ENCODE measurements at places on chromosomes 1 and 21. TPM values are rescaled to one million over a fixed set of nuclear protein-coding genes. Genes with fewer than 3 reads are reported as not detected.

CASZ1 gene
- total RNA-seq, result 33.0 TPM

IVL gene
- total RNA-seq, result not detected

PEX19 gene
- 67.9 TPM for total RNA-seq

PRAMEF4 gene
- not detected for total RNA-seq

GBP3 gene
- total RNA-seq, result 57.7 TPM

- DNase-seq, result no peak
Observed at GRCh38 chr1:152141971-152142584, 16.9 kb downstream of the RPTN start.

GRCh38 chr1:8205771-8206170 lies 112.1 kb upstream of the SLC45A1 start:
- no peak for DNase-seq

GRCh38 chr21:36126621-36127110 lies 8.2 kb upstream of the CBR3 start:
- no peak for DNase-seq

- no peak for DNase-seq
Observed at GRCh38 chr1:97190326-97190725, 468.7 kb downstream of the PTBP2 start.

- DNase-seq, result no peak
Observed at GRCh38 chr21:37412603-37413360, 46.2 kb downstream of the DYRK1A start.

GRCh38 chr1:65050735-65051134 lies 84.4 kb upstream of the JAK1 start:
- no peak for DNase-seq

- DNase-seq, result no peak
Observed at GRCh38 chr1:192516776-192517297, 58.7 kb upstream of the RGS1 start.

DNA sequence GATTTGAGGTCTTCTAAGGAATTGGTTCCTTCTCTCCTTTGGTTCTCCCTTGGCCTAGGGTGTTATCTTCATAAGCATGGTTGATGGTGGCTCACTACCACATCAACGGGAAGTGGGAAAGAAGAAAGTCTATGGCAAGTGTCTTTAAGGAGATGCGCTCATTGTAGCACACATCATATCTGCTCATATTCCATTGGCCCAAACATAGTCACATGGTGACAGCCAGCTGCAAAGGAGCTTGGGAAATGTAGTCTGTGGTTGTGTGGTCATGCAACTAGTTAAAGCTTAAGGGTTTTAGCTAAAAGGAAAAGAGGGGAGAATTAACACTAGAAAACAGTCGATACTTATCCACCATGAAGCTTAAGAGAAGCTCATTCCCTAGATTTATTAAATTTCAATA lies 11.4 kb upstream of the MRPS6 start:
- DNase-seq, result no peak

DNA sequence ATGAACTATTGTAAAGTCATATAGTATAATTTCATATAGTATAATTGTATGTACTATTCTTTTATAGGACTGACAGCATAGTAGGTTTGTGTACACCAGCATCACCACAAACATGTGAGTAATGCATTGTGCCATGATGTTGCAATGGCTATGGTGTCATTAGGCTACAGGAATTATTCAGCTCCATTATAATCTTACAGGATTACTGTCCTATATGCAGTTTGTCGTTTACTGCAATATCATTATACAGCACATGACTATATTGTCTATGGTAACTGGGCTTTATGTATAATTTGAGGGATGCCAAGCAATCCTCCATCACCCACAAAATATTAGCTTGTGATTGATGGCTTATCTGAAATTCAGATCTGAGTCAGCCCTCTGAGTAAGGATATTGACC lies 54.2 kb upstream of the PBX1 start:
- no peak for DNase-seq

DNA sequence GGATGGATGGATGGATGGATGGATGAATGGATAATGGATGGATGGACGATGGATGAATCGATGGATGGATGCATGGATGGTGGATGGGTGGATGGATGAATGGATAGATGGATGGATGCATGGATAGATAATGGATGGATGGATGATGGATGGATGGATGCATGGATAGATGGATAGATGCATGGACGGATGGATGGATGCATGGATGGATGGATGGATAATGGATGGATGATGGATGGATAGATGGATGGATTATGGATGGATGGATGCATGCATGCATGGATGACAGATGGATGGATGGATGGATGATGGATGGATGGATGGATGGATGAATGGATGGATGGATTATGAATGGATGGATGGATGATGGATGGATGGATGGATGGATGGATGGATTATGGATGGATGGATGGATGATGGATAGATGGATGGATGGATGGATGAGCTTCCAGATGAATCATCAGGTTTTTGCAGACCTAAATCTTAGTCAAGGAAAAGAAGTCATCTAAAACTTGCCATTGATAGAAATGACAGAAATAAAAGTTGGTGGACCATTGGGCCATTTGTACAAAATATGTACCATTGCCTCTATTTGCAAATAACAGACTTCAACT lies 175.4 kb upstream of the KLHDC7A start:
- DNase-seq, result no peak

DNA sequence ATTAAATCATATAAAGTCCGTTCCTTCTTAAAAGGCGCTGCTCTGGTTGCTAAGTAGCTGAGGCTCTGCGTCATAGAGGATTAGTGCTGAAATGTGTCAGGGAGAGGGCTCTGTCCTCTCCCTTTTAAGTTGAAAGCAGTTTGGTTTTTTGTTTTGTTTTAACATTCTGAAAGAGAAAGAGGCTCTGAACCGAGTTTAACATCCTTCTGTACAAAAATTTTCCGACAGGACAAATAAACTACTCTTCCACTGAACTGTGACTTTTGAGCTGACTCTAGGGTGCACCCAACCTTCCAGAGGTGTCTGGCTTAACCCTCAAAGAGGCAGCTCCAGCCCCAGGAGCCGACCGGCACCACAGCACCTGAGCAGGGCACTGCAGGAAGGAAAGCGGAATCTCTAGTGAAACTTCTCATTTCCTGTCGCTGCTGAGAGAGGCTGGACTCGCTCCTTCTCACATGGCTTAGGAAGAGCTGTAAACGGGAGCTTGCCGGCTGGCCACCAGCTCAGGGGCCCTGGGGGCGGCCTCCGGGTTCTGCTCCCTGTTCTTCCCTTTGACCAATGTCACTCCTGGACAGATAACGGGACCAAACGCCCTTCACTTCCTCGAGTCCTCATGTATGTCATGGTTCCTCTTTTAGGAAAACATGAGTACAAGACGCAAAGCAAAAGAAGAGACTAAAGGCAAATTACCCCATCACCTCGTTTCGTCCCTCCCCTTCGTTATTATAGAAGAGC lies 1.2 kb downstream of the VAV3 start:
- peak; percentile 64 for DNase-seq

GRCh38 chr1:191690931-191691330 lies 467.3 kb upstream of the RGS18 start:
- DNase-seq, result no peak

DNA sequence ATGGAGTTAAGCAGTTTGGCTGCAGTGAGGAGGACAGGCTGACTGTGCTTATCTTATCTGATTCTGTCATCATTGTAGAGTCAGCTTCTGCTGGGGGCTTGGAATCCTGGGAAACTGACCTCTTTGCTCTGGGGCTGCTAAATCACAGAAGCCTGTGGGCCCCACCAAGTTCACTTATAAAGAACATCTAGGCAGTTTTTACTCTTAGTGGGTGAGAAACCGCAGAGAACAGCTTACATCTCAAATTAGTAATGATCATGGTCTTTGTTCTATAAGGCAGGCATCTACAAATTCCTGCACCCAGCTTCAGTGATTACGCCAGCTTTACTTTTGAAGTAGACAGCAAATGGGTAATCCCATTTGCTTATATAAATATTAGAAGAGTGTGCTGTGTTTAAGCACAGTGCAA lies 75.7 kb downstream of the ZC3H11B start:
- no peak for DNase-seq

DNA sequence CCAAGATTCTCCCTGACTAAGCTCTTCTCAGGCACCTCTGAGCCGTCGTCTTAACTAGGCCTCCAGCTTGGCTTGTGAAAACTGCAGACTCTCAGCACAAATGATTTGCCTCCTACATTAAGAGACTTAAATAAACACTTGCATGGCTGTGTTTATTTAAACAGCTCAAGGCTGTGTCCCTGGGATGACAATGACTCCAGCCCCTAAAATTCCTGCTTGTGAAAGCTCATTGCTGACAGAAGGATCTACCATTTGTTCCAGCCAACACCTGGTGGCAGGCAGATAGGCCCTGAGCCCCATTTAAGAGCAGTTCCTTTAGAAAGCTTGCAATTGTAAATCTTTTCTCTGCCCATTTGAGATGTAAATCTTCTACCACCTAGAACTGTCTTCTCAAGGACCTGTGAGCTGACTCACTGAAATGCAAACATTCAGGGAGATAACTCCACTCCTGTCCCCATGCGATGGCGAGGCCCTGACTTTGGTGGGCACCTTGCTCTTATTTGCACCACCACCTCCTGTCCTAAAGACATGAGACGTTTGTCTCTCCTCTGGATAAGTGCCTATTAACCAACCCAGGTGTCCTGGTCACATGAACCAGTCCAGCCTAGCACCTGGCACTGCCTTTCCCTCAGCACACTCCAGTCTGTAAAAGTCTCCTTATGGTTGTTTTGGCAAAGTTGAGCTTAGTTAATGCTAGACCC lies 15.1 kb upstream of the PCP4 start:
- no peak for DNase-seq

DNA sequence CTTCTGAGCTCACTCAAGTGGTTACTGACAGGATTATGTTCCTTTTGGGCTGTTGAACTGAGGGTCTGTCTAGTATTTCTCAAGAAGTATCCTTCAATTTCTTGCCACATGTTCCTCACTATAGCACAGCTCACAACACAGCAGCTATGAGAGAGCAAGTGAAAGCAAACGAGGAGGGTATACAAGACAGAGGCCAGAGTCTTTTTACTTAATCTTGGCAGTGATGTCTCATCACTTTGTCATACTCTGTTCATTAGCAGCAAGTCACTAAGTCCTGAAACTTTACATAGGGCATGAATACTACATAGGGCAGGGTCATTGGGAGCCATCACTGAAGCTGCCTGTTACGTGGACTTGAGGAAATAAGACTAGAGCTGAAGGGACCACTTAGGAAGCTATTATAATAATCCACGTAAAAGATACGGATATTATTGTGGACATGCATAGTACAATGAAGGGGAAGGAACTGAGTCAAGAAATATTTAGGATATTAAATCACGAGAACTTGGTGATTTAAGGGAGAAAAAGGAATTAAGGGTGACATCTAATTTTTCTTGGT lies 63.7 kb downstream of the SLC30A7 start:
- no peak for DNase-seq

- no peak for DNase-seq
Observed at GRCh38 chr1:57109247-57109646, 143.4 kb upstream of the C8B start.

DNA sequence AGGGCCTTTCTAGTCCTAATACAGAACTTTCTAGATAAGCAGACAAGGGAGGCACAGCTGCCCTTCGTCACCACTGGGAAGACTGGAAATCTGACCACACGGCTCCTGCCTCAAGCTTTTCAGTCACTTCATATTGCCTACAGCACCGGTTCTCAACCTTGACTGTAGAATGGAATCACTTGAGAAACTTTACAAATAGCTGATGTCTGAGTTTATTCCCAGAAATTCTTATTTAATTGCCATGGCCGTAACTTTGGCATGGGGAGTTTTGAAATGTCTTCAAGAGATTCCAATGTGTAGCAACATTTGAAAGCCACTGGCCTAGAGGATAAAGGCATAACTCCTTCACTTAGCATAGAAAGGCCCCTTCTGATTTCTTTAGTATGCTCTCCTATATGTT lies 42.4 kb upstream of the STMN1 start:
- DNase-seq, result no peak

DNA sequence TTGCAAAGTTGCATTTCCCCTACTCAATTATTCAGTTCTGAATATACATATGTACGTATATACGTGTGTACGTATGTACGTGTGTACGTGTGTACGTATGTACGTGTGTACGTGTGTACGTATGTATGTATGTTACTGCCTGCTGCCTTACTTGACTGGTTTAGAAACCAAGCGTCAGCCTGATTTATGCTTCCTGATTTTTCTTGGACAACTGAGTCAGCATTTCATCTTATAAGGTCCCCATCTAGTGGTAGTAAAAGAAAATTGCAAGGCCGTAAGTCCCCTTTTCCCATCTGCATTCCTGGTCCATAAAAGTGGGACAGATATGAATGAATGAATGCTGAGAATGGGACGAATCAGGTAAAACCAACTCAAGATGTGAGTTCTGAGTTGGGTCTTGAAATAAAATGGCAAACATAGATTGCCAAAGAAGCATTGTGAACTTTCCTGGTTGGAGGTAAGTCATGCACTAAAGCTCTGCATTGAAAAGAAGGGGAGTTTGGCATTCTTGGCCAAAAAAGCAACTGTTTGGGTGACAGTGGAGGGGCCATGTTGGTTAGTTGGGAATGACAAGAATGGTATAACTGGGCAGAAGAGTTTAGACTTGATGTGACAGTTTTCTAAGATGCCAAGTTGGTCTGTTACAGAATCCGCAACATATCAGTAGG lies 76.4 kb upstream of the DNAH14 start:
- no peak for DNase-seq

DNA sequence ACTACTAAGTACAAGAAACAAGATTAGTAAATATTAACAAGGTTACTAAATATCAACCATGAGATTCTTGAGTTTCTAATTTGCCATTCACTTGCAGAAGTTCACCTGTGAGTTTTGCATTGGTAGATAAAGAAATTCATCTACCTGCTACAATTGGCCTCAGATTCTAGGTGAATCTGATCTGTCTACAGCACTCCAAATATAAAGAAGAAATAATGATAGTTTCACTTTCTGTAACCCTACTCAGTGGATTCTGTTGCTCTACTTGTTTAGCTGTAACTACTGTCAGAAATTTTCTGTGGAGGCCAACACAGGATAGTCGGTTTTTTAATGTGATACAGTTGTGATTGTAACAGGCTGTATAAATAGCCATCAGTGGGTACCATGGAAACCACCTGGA lies 118.6 kb downstream of the NR5A2 start:
- DNase-seq, result no peak

DNA sequence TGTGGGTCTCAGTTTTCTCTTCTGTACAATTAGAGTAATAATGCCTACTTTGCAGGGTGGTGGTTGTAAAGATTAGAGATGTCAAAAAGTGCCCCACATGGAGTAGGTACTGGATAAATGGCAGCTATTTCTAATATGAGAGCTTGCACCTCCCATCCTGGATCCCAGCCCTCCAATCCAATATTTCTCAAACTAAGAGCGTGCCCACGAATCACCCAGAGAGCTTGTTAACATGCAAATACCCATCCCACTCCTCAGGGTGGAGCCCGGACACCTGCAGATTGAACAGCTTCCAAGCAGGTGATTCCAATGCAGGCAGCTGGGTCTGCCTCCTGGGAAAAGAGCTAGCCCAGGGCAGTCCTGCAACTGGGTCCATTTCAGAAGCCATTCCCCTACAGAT lies 33.0 kb downstream of the LRRN2 start:
- no peak for DNase-seq

All from kidney (tissue), 22 donors.